ENCODE measurements at places on chromosomes 1 and 21. TPM values are rescaled to one million over a fixed set of nuclear protein-coding genes. Genes with fewer than 3 reads are reported as not detected.

The TMEM200B gene
- polyA plus RNA-seq, result 5.6 TPM

The MYOM3 gene
- 458 TPM for polyA plus RNA-seq

The SPATA1 gene
- 1.8 TPM for polyA plus RNA-seq

DNA sequence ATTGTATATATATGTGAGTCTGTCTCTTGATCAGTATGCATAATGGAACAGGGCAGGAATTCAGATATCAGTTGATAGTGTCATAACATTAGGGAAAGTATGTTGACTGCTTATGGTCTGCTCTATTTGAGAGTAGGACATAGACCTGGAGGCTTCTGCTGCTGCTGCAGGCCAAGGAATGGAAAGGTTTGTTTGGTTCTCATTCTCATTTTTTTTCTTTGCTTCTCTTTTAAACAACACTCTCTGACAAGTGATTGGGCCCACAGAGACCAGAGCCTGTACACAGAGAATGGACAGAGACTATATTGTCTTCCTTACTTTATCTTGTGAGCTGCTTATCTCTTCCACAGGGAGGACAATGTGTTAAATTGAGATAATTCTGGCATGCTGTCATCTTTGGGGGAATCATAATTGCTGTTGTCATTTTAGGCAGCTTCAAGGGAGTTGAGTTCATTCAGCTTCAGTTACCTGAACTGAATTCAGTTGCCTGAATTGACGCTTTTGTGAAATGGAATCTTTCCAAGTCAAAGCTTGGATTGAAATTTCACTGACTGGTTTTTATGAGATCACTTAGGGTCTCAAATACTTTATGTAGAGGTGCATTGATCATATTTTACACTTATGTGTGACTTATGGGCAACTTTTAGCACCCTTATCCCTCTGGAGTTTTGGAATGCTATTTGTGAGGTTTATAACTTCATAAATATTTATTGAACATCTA, 16.9 kb downstream of the CAP1 start:
- no peak for DNase-seq

DNA sequence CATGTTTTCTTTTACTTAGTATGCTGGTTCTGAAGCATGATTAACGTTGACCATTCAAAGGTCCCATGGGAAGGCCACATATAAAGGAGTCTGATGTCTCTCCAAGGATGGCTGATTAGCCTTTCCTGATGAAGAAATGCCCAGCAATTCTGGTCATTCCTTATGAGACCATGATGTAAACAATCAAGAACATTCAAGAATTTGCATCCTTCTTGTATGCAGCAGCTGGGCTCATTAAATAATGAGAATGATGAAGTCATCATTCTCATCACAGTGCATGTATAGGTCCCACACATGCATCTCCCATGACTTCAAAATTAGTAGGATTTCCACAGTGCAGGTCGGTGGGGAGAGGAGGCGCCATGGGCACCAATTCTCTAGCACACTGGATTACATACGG, 85.4 kb downstream of the APP start:
- no peak for DNase-seq

DNA sequence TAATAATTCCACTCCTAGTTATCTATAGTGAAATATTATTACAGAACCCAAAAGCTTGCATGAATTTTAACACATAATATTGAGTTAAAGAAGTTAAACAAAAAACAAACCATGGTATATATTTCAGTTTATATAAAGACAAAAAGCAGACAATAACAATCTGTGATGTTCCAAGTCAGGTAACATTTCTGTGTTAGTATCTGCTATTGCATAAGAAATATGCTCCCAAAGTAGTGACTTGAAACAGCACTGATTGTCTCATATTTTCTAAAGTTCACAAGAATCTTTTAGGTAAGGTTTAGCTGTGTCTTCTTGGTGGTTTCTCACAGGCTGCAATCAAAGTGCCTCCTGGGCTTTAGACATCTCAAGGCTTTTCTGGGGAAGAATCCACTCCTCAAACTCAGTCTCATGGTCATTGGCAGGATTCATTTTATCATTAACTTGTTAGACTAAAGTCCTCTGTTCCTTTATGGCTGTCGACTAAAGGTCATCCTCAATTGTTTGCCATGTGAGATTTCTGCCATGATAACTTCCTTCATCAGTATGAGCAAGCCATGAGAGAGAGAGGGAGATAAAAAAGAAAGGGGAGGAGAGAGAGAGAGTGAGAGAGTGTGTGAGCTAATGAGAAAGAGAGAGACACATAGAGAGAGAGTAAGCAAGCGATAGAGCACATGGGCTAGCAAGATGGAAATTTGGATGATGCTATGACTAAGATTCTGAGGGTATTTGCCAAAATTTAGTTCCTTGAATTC, 19.9 kb downstream of the GBP1 start:
- no peak for DNase-seq
